ENCODE measurements at places on chromosomes 5 and 9.

DNA sequence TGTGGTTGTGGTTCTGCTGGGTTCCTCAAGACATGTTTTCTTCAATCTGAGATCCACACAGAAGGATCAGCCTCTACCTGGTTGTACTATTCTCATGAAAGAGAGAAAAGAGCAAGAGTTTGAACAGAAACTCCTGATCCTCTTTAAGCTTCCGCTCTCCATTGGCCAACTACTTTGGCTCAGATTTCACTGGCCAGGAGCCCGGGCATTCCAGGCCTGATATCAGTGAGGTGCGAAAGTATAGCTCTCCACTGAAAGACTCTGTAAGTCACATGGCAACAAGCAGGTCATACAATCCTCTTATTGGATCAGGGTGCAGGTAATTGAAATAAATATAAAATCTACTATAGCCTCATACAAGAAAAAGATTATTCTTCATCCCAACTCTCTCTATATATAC is 920.5 kb downstream of the TLE4 start:
- DNase-seq, result peak; percentile 16

DNA sequence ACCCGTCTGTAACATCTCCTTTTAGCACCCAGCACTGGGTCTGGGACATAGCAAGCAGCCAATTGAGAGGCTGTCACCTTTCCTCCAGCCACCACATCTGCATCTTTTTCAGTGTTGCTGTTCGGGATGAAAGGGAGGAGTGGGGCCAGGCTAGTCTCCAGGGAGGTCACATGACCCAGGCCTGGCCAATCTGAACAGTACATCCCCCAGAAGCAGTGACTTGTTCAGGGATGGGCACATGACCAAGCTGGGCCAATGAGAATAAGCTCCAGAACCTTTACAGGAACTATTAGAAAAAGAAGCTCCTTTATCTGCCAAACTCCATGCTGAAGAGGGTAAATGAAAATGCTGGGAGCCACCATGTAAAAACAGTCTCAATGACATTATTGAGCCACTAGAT is 359.0 kb downstream of the SLIT3 start:
- no peak for DNase-seq

GRCh38 chr5:12920527-12920926 is 1016.3 kb upstream of the CTNND2 start:
- no peak for DNase-seq

DNA sequence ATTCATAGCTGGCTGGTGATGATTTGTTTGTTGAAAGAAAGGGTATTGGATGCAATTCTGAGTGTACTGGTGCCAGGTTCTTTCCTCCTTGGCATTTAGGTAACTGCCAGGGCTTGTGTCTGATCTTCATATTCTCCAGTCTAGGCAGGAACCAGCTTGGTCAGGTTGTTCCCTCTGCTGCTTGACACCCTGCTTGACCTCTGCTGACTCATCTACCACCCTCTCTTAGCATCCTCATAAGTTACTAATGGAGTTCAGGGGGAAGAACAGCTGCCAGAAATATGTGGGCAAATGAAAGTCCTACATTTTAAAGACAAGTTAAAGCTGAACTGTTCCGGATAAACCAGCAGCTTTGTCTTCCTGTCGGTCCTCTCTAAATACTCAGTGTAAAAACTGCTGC is 116.1 kb upstream of the TNC start:
- no peak for DNase-seq

DNA sequence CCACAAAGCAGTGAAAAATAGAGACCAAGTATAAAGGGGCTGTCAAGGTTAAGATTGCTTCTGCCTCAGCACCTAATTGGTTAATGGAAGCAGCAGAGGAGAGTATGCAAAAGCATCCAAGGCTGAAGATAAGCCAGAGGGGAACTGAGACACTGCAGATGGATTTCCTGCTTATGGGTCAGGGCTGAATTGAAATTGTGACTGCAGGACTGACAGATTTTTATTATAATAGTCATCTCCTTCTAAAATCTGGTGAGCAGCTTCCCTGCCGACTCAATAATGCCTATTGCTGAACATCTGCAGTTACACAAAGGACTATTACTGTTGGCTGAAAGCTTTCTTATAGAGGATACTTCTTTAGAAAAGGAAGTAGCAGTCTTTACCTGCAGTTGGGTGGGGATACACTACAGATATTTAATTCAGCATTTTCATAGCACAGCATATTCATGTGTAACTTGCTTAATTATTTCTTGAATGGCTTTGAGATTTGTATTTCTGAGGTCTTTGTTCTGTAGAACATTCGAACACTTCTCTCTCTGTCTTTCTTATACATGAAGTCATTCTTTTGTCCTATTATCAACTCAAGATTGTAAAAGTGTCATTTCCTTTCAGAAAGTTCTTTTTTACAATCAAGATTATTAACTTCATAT is 363.0 kb upstream of the RIOK2 start:
- no peak for DNase-seq

DNA sequence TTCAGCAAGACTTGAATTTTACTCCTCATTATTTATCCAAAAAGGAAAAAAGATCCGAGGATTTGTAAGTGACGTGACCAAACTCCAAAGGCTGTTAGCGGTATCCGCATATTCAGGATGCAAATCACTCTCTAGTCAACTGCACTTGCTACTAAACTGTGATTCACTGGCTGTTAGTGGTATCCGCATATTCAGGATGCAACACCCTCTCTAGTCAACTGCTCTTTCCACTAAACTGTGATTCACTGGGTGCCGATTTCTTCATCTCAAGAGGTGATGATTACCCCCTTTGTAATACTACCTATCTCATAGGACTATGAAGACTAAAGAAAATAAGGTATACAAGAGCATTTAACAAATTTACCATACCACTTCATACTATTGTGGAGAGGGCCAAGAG is 5.7 kb downstream of the MAPKAP1 start:
- DNase-seq, result no peak

DNA sequence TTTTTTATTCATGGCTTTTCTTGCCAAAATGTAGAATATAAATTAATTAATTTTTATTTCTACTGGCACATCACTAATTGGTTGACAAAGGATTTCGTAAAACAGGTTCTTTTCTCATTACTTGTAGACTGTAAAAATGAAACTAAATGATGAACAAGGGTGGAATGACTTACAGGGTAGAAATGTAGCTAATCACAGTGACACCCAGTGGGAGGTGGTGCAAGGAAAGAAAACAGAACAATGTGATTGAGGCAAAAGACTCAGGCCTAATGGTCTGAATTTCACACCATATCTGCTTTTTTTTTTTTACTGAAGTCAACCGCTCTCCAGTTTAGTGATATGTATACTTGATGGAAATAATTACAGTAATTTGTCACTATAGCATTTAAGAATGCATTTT is 28.9 kb downstream of the GABRG2 start:
- no peak for DNase-seq
